ENCODE measurements at places on chromosomes 3 and 15.

- DNase-seq, result no peak
These were observed 12.0 kb upstream of the GRIP2 start for GRCh38 chr3:14552041-14552648.

DNA sequence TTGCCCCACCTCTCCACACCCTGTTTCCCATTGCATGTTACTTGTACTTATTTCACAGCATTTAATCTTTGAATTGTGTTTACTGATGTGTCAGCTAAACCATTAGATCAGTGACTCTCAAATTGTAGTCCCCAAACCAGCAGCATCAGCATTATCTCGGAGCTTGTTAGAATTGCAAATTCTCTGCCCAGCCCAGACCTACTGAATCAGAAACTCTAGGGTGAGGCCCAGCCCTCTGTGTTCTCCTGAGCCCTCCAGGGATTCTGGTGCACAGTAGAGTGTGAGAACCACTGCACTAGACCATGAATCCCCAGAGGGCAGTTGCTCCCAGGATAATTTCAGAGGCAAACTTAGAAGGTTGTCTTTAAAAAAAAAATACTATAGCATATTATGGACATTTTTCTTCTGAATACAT, 13.0 kb downstream of the PLD1 start:
- no peak for DNase-seq

DNA sequence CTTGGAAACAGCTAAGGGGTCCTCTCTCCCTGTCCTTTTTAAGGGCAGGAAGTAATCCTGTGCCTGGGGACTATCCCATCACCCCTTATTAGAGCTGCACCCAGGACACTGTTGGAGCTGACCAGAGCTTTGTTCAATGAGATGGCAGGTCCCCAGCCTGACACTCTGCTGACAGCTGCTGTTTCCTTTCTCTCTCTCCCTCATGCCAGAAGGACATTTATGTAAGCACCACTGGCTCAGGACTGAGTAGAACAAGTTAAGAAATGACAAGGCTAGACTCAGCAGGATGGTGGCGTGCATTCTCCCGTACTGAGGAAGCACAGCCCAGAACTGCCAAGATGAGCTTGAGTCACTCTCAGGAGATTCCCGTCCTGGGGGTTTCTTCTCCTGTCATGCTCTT, 17.3 kb downstream of the GJD2 start:
- no peak for DNase-seq

DNA sequence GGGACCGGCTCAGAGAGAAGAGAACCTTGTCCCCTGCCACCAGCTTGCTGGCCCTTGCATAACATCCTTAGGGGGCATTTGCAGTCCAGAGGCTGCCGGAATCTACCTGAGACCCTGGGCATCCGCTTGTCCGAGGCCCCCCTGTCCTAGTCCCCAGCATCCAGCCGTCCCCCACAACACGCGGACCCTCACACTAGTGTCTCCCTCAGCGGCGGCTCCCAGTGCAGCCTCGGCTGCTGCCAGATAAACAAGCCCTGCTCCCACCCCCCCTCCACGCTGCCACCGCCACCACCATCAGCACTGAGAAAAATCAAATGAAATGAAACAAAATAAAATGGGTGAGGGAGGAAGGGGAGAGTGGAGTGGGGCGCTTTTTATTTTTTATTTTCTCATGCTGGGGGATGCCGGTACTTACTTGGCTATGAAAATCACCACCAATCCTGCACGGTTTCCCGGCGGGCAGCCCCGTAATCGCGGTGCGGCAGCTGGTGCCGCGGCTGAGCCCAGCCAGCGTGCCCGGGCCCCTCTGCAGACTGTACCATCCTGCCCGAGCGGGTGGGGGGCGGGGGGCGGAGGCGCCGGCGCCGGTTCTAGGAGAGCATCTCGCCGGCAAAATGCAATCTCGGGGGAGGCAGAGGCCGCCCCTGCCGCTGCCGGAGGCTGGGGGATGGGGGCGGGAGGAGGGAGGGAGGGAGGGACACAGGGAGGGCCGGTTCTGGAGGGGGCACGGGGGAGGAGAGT, at the start of gene ATP2B2:
TSS of gene ATP2B2 (minus strand) at position 537 of the 741 bp plus-strand sequence. CDS start 56,043 bp downstream, outside the sequence.
- peak; percentile 8 for DNase-seq

All from activated T-cell treated with anti-CD3 and anti-CD28 coated beads, Interleukin-2, amount 50 U/mL, for 72 hours (primary cell).